NCI-H460 (cell line): ENCODE measurements at places on chromosomes 13 and 19. TPM values are rescaled to one million over a fixed set of nuclear protein-coding genes. Genes with fewer than 3 reads are reported as not detected.

The GJB6 gene
- total RNA-seq: not detected in 2 replicates

The IGFL3 gene
- not detected in 2 replicates for total RNA-seq

The SULT2A1 gene
- not detected in 2 replicates for total RNA-seq

The FGF21 gene
- not detected in 2 replicates for total RNA-seq

The F10 gene
- total RNA-seq: 0.59 and 0.61 TPM in 2 replicates
